Stimulated activated CD8-positive, alpha-beta memory T cell treated with anti-CD3 and anti-CD28 coated beads, Interleukin-15, amount 100 ng/mL, for 1 hour (primary cell): ENCODE measurements at places on chromosomes 12 and 14.
A peak's percentile ranks its signal among the peaks of the same experiment; 100 is the strongest.

- no peak for DNase-seq
Measured at GRCh38 chr14:21626491-21627230, 8.1 kb downstream of the OR10G2 start.

DNA sequence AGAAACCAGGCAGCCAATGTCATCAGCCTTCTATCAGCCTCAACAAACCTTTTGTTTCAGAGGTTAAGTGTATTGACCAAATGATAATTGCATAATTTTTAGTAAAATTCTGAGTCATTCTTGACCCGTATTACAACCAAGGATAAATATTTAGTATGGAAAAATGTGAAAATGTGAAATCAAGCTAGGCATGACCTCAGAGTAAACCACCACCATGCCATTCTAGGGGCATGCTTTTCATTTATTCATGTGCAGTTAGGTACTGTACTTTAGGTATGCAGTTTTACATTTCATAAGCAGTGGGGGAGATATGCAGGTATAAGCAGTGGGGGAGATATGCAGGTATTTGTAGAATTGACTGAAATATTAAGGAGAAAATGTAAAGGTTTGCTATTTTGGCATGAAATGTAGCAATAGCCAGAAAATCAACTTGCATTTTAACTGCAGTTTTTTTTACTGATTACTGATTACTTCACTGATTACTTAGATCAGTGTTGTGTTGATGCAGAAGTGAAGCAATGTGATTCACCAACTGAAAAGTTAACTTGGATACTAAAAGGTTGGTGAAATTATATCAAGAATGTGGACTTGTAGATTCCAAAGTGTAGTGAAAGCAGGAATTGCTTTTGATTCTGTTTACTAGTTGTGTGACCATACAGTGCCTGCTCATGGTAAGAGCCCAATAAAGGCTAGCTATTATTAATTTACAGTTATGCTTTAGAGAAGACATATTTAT is 184.2 kb downstream of the ESR2 start:
- DNase-seq = no peak

DNA sequence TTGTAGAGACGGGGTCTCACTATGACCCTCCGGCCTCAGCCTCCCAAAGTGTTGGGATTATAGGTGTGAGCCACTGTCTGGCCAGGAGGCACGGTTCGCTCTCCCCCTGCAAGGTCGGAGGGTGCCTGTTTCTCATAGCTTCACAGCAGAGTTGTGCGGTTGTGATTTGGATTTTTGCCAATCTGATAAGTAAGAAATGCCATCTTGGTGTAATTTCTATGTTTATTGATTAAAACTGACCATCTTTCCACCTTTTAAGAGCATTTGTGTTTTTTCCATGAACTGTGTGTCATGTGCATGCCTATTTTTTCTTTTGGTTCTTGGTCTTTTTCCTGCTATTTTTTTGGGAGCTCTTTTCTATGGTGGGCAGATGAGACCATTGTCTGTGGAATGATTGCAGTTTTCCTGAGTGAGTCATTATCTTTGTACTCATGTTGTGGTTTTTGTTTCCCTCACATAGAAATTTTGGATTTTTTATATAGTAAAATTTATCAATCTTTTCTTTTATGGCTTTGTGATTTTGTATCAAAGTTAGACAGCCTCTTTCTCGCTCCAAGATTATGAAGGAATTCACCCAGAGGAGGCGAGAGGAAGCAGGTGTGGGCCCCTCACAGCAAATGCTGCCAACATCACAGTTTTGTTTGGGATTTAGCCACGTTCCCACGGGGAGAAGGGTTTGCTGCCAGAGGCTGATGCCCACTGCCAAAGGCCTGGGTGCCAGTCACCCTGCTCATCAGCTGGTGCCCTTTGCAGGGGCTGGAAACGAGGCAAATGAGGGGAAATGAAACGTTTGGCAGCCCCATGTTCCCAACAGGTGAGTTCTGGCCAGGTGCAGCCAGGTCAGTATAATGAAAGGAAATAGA is 47.2 kb downstream of the RFX4 start:
- no peak for DNase-seq

DNA sequence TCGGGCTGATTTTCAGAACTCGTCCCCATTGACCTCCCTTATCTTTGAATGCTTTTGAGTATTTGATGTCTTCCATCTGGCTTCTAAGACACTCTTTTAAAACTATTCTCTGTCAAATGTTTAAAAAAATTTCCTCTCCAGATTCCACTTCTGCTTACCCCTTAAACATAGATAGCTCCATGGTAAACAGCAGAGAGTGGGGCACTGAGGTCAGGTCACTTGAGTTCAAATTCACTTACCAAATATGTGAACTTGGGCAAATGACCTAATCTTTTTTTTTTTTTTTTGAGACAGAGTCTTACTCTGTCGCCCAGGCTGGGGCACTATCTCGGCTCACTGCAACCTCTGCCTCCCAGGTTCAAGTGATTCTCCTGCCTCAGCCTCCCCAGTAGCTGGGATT is 126.8 kb upstream of the CPSF6 start:
- no peak for DNase-seq

GRCh38 chr12:1531153-1531653 is 63.2 kb downstream of the FBXL14 start:
- DNase-seq = no peak

DNA sequence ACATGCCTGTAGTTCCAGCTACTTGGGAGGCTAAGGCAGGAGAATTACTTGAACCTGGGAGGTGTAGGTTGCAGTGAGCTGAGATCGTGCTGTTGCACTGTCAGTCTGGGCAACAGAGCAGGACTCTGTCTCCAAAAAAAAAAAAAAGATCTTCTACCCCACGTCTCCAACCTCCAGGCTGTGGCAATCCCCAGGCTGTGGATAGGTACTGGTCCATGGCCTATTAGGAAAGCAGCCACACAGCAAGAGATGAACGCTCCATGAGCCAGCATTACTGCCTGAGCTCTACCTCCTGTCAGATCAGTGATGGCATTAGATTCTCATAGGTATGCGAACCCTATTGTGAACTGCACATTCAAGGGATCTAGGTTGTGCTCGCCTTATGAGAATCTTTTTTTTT is 6.1 kb upstream of the PTGES3 start:
- no peak for DNase-seq

DNA sequence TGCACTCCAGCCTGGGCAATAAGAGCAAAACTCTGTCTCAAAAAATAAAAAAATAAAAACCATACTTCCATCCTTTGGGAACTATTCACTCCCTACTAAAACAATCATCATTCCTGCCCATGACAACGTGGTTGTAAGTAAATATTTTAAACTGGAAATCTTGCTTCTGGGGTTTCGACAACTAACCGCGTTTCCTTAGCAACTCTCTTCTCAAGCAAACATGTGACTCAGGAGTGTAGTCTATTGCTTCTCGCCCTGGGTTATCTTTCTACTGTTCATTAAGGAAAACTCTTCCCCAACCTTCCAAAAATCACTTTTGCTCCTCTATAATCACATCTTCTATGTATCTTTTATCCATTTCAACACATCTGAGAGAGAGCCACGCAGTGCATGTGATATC is 21.8 kb downstream of the APPL2 start:
- DNase-seq = no peak

DNA sequence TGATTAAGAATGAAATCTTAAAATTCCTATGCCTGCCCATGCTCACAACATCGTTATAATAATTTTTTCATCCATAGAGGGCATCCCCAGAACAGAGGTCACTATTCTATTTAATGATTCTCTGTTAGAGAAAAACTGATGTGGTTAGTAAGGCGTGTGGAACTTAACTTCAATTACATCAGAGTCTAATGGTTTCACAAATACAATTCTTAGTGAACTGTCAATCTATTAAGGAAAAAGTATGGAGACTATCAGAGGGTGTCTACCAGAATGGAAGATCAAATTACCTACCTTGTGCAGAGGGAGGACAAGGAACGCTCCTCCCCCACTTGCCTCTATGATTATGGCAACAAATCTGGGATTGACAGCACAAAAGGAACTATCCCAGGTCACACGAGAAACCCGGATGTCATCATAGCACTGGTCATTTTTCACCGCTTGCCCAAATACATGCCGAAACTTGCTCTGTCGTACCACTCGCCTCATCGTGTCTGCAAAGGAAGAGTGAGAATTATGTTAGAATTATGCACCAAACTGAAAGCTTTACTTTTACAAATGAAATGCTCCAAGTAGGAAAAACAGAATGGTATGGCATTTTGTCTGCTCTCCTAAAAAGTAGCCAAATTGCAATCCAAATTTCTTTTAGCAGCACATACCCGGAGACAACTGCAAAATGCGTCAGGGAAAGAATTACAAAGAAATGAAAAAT is 30.3 kb downstream of the CORO1C start:
- no peak for DNase-seq

- DNase-seq = no peak
Measured at GRCh38 chr12:111006621-111007020, 86.2 kb upstream of the MYL2 start.

DNA sequence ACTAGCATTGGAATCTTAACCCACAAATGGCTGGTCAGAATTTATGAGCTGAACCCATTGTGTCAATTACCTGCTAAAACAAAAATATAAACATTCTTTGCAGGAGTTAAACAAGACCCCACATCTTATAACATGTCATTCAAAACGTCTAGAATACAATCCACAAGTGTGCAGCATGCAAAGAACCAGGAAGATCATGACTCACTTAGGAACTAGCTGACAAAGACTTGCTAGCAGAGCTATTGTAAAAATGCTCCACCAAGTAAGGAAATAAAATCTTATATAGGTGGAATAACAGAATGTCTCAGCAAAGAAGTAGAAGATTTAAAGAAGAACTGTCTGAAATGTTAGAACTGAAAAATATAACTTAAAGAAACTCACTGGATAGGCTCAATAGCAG is 26.5 kb upstream of the POC1B start:
- DNase-seq = no peak

GRCh38 chr12:131104463-131105350 is 151.0 kb downstream of the ADGRD1 start:
- peak; percentile 60 for DNase-seq

GRCh38 chr12:76914102-76914859 is 35.5 kb upstream of the CSRP2 start:
- no peak for DNase-seq

DNA sequence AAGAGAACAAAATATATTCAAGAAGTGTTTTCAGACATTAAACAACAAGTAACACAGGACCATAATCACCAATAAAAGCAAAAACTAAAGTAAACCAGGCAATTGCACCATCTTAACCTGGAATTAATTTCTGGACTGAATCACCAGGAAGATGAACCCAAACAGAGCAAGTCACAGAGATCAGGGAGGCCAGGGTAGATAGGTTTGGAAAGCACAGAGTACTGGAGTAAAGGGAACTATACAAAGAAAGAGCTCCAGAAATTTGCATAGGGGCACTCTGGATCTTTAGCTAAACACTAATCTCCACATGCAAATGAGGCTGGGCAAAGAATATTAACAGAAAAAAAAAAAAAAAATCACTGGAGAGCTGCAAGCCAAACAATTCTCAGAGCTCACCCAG is 84.7 kb downstream of the NUAK1 start:
- DNase-seq = no peak

- DNase-seq = no peak
Measured at GRCh38 chr12:27513155-27513824, 10.7 kb upstream of the PPFIBP1 start.

DNA sequence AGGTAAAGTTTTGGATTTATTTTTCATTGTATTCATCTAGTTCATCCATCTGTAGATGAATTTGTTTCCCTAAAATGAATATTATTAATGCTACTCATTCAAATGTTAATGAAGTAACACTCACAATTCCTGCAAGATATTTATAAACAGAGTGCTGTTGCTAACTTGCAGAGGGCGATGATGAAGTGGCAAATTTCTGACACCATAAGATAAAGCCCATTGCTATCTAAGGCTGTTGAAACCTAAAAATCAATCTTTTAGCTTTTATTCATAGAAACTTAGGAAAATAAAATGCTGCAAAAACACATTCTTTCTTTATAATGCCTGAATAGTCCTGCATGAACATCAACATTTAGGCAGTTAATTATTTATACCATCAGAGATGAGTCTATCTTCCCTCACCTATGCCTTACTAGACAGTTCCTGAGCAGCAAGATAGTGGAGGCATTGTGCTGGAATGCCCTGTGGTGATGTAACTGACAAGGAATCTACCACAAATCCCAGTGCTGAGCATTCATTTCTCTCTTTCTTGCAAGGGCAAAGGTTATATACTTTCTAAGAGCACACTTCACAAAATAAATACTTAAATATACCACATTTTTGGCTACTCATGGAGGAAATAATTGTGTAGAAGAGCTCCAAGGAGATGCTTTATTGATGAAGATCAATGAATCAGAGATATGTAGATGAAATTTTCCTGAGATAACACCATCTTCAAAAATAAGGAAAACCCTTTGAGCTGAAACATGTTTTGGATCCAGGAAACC is 57.6 kb downstream of the LMNTD1 start:
- DNase-seq = no peak

- no peak for DNase-seq
Measured at GRCh38 chr12:3551386-3551785, 60.4 kb downstream of the PRMT8 start.

DNA sequence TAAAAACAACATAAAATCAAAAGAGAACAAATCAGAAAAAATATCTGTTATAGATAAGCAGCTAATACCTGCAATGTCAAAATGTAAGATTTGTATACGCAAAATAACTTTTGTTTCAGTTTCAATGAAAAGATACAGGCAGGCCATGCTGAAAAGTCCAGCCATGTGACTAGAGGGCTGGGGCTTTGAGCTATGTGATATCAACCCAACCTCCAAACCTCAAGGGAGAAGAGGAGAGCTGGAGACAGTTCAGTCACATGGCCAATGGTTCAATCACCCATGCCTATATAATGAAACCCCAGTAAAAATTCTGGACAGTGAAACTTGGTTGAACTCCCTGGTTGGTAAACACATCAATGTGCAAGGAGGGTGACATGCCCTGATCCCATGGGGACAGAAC is 5.3 kb downstream of the COX16 start:
- no peak for DNase-seq

GRCh38 chr14:92959761-92960680 is 37.1 kb downstream of the CHGA start:
- no peak for DNase-seq

- DNase-seq = no peak
Measured at GRCh38 chr14:67710209-67710608, 8.5 kb downstream of the RDH12 start.

DNA sequence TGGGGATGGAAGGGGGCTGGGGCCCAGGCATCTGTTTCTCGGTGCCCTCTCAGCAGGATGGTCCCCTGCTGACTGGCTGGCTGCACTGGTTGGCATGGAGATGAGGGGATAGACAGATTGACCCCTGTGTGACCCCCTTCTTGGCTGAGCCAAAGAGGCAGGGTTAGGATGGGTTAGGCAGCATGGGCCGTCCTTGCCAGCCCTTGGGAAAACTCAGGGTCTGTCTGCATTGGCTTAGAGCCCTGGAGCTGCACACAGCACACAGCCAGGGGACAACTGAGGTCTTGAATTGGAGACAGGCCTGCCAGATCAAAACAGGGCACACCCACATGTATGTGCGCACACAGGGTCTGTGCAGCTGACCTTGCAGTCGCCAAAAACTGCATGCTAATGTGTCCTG is 11.2 kb upstream of the LRP1-AS start:
- no peak for DNase-seq

- DNase-seq = no peak
Measured at GRCh38 chr12:6215932-6216494, 15.8 kb downstream of the CD9 start.
